ENCODE measurements at places on chromosomes 6 and 20. TPM values are rescaled to one million over a fixed set of nuclear protein-coding genes. Genes with fewer than 3 reads are reported as not detected.

ADNP gene
- total RNA-seq: 66.0 TPM

NOTCH4 gene
- 120 TPM for total RNA-seq

RIPOR3 gene
- total RNA-seq: not detected

HLA-DRA gene
- total RNA-seq: not detected

DNA sequence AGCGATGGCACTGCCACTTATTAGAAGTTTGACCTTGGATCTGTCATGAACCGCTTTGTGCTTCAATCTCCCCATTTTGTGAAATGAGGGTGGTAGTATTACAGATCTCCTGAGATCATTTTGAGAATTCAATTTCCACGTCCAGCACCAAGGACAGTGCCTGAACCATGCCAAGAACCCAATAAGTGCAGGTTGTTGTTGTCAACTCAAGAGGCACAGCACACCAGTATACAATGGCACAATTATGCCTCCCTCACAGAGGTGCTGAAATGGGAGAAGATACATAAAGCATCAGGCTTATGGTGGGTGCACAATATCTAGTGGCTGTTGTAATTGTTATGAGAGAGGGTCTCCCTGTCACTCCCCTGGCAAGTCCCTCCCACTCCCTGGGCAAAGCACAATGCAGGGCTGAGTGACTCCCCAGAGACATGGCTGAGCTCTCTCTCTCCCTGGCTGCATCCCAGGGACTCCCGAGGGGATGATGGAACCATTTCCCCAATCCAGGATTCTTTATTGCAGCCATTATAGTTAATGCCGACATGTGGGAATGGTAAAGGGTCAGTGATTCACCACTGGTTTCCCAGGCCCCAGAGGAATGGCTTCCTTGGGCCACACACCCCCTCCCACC lies 78.7 kb downstream of the CDH22 start:
- DNase-seq: no peak

- DNase-seq: no peak
Observed at GRCh38 chr20:2332711-2333110, 36.9 kb downstream of the TGM3 start.

- no peak for DNase-seq
Observed at GRCh38 chr6:88008411-88008810, 39.2 kb upstream of the SPACA1 start.

DNA sequence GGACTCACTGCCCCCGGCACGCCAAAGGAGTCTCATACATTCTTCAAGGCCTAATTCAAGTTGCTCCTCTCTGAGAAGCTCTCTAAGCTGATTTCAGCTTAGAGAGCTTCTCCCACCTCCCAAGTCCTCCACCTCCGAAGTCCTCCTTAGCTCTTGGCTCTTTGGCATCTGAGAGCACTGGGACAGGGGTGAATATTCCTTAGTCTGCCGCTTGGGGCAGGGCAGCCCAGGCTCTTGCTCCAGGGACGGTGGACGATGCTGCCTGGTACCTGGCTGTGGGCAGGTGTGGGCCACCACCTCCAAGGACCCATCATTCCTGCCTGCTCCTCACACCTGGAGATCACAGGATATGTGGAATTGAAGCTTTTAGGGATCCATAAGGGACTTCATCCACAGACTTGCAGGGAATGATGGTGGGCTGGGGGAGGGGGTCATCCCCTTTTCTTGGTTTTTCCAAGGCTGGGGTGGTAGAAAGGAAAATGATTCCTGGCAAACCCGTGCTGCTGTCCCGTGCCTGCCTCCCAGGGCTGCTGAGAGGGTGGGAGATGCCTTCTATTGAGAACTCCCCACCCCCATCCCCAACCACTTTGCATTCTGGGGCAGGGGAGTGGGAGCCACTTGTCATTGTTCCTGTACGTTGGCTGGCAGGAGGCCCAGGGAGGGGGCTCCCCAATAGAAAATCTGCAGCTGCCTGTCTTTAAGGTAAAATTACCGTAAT lies 57.4 kb downstream of the ARHGAP40 start:
- DNase-seq: peak; percentile 16

DNA sequence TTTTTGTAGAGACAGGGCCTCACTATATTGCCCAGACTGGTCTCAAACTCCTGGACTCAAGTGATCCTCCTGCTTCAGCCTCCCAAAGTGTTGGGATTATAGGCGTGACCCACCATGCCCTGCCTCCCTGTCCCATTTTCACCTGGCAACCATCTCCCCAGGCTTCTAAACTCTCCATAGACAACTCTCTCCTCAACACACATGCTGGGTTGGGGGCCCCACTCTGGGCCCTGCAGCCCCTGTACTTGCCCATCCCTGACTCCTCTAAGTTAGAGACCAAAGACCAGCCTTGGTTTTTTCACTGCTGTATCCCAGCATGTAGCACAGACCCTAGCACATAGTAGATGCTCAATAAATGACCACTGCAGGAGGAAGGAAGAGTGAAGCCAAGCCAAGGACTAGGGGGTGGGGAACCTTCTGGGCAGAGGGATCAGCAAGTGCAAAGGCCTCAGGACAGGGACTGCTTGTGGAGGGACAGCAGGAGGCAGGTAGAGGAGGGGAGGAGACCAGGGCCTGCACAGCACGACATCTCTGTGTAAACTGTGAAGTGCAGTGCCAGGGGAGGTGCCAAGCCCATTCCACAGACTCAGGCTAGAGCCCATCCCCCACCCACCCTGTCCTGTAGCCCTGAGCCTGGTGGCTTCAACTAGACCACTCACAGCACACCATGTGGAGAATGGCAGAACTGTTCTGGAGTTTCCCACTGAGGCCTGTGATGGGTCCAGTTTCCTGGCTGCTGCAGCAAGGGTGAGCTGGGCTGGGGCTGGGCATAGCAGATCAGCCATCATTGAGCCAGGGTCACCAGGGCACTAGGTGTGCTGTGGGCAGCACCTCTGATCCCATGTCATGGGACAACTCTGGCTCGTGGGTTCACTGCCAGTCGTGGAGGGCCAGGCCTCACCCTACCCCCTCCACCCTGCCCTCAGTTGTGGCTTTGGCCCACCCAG lies 3.4 kb upstream of the SRC start:
- no peak for DNase-seq

GRCh38 chr20:17210983-17211382 lies 15.9 kb upstream of the PCSK2 start:
- DNase-seq: no peak

DNA sequence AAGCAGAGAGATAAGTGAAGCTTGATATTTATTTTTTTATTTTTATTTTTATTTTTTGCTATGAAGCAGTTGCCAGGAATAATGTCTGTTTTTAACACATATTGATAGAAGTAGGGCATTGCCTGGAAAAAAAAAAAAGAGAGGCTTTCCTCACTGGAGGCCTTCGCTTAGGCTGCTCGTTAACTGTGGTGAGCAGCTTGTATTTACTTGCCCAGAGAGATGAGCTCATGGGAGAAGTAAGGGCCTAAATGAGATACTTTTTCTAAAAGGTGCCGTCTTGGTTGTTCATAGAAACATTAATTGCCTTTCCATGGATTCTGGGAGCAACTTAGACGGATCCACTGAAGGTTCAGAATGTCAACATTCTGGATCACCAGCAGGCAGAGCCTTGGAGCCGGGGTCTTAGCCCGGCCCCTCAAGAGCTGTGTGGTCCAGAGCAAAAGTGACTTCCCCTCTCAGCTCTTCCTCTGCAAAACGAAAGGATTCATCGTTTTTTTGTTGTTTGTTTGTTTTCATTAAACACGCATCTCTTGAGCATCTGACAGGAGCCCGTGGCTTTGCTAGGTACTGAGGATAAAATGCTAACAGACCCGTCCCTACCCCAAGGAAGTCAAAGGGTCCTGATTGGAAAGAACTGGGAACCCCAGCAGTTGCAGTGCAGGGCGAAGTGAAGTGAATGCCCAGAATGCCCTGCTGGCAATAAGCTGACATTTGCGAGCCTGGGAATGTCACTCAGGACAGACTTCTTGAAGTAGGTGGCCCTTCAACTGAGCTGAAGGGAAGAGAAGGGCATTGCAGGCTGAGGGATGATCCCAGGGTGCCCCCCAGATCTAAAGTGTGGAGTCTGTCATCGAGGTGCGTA lies 138.5 kb downstream of the ZDHHC14 start:
- DNase-seq: no peak
